ENCODE measurements at places on chromosomes 6 and 20.

DNA sequence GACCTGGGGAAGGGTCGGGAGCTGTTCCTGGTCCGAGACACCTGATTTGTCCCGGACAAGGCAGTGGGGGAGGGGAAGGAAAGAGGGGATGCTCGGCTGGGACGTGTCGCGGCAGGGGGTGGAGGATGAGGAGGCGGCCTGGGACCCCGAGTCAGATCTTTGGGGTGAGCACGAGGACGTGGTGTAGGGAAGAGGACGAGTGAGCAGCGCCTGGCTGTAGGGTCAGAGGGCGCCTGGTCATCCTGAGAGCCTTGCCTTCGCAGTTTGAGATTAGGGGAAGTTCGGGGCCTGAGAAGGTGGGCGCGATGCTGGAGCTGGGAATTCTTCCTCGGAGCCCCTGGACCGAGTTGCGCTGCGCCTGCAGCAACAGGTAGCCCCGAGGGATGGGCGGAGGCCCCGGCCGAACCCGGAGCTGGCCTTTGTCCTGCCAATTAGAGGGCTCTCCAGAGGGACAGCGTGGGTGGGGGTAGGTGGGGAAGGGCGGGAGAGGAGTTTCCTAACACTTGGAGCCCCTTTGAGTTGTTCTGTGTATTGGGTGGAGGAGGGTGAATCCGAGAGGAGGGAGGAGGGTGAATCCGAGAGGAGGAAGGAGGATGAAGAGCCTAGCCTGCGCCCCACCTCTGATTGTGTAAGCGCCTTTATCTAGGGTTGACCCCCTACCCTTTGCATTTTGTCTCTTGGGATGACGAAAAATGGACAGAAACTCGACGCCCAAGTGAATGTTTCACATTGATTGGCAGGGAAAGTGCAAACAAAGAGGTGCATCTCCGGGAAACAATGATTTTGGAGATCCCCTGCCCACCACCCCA, 72.0 kb downstream of the SOX4 start:
- DNase-seq: no peak

GRCh38 chr6:37029249-37029971, 24.0 kb downstream of the FGD2 start:
- no peak for DNase-seq

GRCh38 chr6:110897433-110897832, 22.8 kb downstream of the AMD1 start:
- DNase-seq: no peak

- DNase-seq: no peak
Observed at GRCh38 chr6:108804956-108805355, 43.3 kb upstream of the ARMC2 start.

GRCh38 chr6:55812509-55812908, 62.9 kb downstream of the BMP5 start:
- no peak for DNase-seq

GRCh38 chr6:147821295-147821897, 312.9 kb downstream of the SAMD5 start:
- no peak for DNase-seq

- no peak for DNase-seq
Observed at GRCh38 chr20:42461291-42461690, 728.4 kb downstream of the PTPRT start.

DNA sequence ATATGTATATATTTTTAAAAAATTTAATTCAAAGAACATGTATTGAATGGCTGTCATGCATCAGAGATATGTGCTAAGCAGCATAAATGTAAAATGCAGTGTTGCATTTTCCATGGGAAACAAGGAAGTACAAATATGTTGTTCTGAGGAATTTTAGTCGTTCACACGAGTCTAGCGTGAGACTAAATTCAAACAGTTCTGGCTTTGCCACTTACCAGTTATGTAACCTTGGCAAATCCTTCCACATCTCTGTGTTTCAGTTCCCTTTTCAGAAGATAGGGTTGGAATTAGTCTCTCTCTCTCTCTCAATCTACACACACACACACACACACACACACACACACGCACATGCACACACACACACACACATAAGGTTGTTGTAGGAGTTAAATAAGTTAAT, 305.4 kb downstream of the UTRN start:
- DNase-seq: no peak
